Mucosa of gallbladder (tissue), 1 donor: ENCODE measurements at places on chromosomes 6 and 20. TPM values are rescaled to one million over a fixed set of nuclear protein-coding genes. Genes with fewer than 3 reads are reported as not detected.

The GTSF1L gene
- not detected for total RNA-seq

The PRL gene
- total RNA-seq: not detected

The TULP1 gene
- total RNA-seq: not detected

The NHSL1 gene
- 44.3 TPM for total RNA-seq

The SNRPB gene
- 85.8 TPM for total RNA-seq

The VSTM2L gene
- 95.0 TPM for total RNA-seq

The ZBTB46 gene
- total RNA-seq: 9.0 TPM

The TTK gene
- total RNA-seq: 0.92 TPM

The SNAP91 gene
- 2.5 TPM for total RNA-seq

The SPATS1 gene
- not detected for total RNA-seq

The PRDM13 gene
- total RNA-seq: not detected

The MCCD1 gene
- not detected for total RNA-seq

The HTR1E gene
- 0.17 TPM for total RNA-seq

The FOXC1 gene
- total RNA-seq: 9.5 TPM

The SLC22A7 gene
- 0.37 TPM for total RNA-seq

The BTN1A1 gene
- total RNA-seq: not detected

The SIRPD gene
- total RNA-seq: 0.40 TPM

The TSPO2 gene
- 1.0 TPM for total RNA-seq

The SEMG1 gene
- 1.1 TPM for total RNA-seq

The BNIP5 gene
- 7.4 TPM for total RNA-seq

The VGLL2 gene
- total RNA-seq: not detected

The EPPIN gene
- not detected for total RNA-seq

The KCNK17 gene
- 2.2 TPM for total RNA-seq

The HBS1L gene
- 46.8 TPM for total RNA-seq

The RFX6 gene
- total RNA-seq: not detected

The RSPO3 gene
- total RNA-seq: 3.4 TPM

The FAM83D gene
- 48.3 TPM for total RNA-seq

The SLC17A9 gene
- total RNA-seq: 19.8 TPM
